ENCODE measurements at places on chromosomes 4 and X. TPM values are rescaled to one million over a fixed set of nuclear protein-coding genes. Genes with fewer than 3 reads are reported as not detected.

DNA sequence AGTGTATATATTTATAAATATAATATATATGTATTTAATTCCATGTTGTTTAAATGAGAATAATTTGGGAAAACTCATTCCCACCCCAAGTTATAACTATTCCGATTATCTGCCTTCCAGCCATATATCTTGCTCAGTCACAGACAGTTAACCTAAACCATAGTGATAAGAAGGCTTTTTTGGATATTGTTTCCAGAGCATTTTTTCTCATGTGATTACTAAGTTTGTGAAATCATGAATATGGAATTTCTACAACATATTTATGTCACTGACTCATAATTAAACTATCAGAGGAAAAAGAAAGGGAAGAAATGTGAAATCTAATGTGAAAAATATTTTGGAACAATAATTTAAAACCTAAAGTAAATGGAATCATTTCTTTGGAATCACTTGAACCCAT, 1163.5 kb upstream of the PABPC4L start:
- no peak for DNase-seq

Gene TASL
- total RNA-seq: not detected

Gene RPL36A
- 306 TPM for total RNA-seq

Gene GC
- not detected for total RNA-seq

- DNase-seq: peak; percentile 87
Measured at GRCh38 chr4:118557298-118557851, 127.8 kb upstream of the METTL14 start.

DNA sequence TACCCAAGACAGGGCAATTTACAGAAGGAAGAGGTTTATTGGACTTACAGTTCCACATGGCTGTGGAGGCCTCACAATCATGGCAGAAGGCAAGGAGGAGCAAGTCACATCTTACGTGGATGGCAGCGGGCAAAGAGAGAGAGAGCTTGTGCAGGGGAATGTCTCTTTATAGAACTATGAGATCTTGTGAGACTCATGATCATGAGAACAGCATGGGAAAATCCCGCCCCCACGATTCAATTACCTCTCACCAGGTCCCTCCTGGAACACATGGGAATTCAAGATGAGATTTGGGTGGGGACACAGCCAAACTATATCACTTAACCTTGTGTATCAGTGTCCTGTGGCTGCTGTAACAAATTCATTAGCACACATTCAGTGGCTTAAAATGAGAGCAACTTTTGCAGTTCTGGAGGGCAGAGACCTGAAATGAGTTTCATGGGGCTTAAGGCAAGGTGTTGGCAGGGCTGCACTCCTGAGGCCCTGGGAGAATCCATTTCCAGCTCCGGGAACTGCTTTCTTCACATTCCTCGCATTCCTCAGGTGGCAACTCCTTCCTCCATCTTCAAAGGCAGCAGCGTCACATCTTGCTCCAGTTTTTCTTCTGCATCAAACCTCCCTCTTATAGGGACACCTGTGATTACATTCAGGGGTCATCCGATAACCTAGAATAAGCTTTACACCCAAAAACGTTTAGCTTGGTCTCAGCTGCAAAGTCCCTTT, 22.3 kb upstream of the NSG1 start:
- DNase-seq: no peak

DNA sequence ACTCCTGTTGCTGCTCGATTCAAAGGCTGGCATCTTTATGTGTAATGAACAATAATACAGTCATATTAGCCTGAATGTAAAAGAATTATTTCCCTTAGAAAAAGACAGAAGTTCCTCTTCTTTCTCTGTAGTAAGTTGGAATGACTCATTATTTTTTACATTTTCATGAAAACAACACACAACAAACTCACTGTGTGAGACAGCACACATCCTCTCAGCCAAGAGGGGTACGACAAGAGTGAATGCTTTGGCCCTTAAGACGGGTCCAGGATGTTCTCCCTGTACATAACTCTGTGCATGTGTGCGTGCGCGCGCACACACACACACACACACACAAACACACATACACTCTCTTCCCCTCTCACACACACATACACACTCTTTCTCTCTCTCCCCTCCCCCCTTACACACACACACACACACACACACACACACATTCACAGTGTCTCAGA, 72.8 kb downstream of the MANBA start:
- DNase-seq: peak; percentile 20

DNA sequence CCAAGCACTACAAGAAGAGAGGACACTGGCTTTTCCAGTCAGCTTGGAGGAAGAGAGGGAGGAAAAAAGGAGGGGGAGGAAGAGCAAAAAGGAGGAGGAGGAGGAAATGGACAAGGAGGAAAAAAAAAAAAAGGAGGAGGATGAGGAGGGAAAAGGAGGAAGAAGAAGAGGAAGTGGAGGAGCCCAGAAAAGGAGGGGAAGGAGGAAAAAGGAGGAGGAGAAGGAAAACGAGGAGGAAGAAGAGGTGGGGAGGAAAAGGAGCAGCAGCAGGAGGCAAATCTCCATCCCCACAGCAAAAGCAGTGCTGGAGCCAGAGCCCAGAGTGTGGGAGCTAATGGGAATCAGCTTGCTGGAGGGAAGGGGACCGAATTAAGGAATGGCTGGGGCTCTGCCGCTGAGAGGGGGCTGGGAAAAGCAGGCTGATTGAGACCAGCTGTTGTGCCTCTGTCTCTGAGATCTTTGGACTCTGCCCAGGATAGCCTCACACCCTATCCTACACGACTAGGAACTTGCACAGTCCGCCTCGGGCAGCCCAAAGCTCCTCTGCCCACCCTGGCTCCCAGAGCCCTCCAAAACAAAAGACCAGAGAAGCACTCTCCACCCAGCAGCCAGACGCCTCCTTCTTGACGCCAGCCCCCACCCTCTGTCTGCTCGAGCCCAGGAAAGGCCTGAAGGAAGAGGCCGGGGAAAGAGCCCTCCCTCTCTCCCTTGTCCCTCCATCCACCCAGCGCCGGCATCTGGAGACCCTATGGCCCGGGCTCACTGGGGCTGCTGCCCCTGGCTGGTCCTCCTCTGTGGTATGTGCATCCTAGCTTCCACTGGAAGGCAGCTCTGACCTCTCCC, at the start of gene XPNPEP2:
Gene XPNPEP2, plus strand, starts transcription at position 514 of the 843 bp plus-strand sequence. Its CDS starts 235 bp downstream, at position 749.
- peak; percentile 31 for DNase-seq

Gene PDGFC
- 54.7 TPM for total RNA-seq

Gene SLC2A9
- not detected for total RNA-seq

DNA sequence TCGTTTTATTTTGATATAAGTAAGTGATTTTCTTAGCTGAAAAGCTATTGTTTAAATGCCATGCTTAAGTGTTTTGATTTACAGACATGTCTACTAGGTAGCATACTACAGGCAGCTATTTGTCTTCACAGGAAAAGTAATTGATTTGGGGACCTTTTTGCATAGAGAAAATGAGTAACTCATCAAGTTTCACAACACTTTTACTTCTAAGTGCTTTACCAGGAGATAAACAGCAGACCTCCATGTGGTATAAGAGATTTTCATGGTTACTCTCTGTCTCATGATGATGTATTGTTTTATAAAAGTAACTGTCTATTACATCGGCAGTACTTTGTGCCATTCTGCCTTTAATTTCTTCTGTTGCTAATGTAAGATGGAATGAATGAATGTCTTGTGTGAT, 28.7 kb downstream of the RBPJ start:
- no peak for DNase-seq

GRCh38 chr4:26032142-26032541, 118.1 kb downstream of the SMIM20 start:
- peak; percentile 61 for DNase-seq

DNA sequence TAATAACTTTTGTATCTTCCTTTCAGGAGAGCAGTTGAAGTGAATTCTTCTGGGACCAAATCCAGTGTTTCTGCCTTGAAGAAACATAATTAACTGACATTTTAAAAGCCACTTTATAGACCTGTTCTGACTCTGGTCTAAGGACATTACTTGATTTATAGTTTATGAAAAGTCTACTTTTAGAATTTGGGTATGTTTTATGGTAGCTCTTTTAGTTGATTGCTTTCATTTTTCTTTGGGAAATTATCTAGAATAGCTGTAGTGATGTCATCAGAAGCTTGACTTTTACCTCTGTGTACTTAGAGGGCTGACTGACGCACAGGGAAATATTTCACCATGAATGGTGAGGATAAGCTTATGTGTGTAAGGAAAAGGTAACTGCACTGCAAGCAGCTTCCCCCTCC, 131.8 kb upstream of the LIMCH1 start:
- no peak for DNase-seq

Gene EREG
- total RNA-seq: 46.3 TPM

Gene ESX1
- total RNA-seq: not detected

GRCh38 chr4:48499551-48500066, 9.6 kb downstream of the ZAR1 start:
- DNase-seq: no peak

Gene AMMECR1
- total RNA-seq: 8.3 TPM

GRCh38 chrX:148784856-148785255, 284.4 kb downstream of the AFF2 start:
- peak; percentile 10 for DNase-seq

Gene SORCS2
- 2.9 TPM for total RNA-seq

Gene ABLIM2
- under 0.01 TPM for total RNA-seq

Gene DCUN1D4
- total RNA-seq: 24.6 TPM

Gene WAS
- total RNA-seq: 0.84 TPM

GRCh38 chr4:155026715-155027114, 181.7 kb upstream of the NPY2R start:
- DNase-seq: no peak

All from RPMI7951 (cell line).